ENCODE measurements at places on chromosomes 7 and 10. TPM values are rescaled to one million over a fixed set of nuclear protein-coding genes. Genes with fewer than 3 reads are reported as not detected.

The OR2A12 gene
- not detected for total RNA-seq

The DDX21 gene
- total RNA-seq = 94.9 TPM

The CROT gene
- total RNA-seq = 10.2 TPM

The SUV39H2 gene
- 34.3 TPM for total RNA-seq

DNA sequence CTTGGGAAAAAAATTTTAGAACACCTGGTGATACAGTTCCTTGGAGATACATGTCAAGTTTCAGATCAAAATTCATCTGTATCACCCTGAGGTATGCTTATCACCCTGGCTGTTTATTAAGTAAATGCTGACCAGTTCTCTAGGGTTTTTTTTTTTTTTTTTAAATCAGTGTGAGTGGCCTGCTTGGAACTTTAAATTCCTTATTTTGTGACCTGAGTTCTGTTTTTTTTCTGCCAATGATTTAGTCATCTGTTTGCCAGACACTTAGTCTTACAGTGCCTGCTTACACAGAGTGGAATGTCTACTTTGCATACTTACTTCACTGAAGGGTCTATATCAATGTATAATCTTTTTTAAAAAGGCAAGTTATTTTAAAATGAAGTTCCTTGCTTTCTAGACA is 1.8 kb downstream of the TSPAN13 start:
- no peak for DNase-seq

DNA sequence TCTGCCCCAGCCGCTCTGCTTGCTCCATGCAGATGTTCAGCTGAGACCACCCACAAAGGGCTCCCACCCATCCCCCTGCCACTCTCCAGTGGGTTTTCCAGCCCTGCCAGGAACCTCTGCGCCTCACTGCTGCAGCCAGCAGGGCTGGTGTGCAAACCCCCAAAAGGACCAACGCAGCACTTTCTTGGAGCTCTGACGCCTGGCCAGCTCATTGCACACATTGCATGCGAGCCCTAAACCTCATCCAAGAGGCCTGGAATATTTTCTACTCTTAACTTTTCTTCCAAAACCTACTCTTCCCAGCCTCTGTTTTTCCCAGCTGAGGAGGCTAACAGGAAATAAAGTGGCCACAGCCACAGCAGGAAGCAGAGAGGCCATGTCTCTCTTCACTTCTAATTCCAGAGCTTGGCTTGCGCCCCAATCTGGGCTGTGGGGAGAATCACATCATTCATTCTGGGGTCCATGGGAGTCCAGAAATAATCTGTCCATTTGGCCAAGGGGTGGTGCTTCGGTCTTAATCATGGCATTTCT is 4.6 kb upstream of the FAM170B start:
- DNase-seq = no peak

DNA sequence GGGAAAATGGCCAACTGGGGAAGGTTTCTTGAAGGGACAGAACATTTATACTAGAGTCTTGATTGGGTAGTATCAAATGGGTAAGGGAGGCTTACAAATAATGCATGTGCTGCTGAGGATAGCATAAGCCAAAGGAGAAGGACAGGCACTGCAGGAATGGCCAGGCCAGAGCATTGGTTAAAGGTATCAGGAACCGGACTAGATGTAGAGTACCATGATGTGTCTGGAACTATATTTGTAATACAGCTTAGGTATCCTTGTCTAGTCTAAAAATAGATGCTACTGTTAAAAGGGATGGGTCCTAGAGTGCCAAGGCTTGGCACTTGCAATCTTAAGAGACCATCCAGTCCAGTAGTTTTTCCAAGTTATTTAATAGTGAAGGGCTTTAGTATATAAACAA is 20.3 kb downstream of the TMEM243 start:
- no peak for DNase-seq

DNA sequence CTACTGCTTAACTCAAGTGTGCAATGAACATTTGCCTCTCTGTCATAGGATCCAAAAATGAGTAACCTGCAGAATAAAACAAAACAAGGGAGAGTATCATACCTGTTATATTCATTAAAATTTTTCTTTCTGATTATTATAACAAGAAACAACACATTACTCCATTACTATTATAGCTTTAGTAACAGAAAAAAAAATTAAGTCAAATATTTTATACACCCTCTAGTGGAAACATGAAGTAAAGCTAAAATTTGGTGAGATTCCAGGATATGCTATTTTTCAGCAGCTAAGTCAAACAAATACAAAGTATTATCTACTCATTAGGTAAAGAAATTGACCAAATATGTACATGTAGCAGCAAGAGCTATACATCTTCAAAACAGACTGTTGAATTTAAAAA is 56.3 kb downstream of the PDZD8 start:
- no peak for DNase-seq

DNA sequence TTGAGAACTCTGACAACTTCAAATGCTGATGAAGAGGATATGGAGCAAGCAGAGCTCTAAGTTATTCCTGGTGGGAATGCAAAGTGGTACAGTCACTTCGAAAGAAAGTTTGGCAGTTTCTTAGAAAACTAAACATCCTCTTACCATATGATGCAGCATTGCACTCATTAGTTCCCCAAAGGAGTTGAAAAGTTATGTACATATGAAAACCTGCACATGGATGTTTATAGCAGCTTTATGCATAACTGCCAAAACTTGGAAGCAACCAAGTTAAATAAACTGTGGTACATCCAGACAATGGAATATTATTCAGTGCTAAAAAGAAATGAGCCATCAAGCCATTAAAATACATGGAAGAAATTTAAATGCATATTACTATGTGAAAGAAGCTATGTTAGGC is 779.3 kb upstream of the COBL start:
- DNase-seq = no peak

- no peak for DNase-seq
These were observed 111.0 kb downstream of the TRIL start for GRCh38 chr7:28847176-28847575.

GRCh38 chr10:119399466-119399865 is 143.1 kb downstream of the RGS10 start:
- DNase-seq = no peak
